Activated T-cell treated with anti-CD3 and anti-CD28 coated beads, Interleukin-2, amount 50 U/mL, for 48 hours (primary cell): ENCODE measurements at places on chromosomes 7 and 10.

DNA sequence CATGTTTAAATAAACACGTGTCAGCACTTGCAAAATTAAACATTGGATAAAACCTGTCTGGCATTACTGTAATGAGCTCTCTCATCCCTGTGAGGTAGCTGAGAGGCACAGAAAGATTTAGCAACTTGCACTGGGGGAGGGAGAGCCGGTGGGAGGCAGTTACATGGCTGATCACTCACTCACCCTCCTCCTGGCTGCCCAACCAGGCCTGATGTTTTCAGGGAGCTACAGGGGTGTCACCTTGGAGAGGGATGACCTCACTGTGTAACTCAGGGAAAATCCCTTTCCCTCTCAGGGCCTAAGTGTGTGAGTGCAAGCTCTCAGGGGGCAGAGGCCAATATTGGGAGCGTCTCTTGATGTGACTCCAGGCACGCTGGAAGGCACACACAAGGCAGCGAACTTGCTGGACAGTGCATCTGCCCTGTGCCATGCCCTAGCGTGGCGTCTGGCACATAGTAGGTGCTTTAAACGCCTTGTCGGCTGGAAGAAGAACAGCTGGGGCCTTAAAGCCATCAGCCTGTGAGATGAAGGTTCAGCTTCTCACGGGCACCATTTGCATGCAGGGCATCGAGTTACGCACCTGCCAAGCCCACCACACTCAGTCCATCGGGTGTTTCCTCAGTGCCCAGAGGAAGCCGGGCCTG is 51.1 kb downstream of the ELFN1 start:
- DNase-seq: no peak

GRCh38 chr10:87761153-87761552 is 56.9 kb downstream of the ATAD1 start:
- no peak for DNase-seq

DNA sequence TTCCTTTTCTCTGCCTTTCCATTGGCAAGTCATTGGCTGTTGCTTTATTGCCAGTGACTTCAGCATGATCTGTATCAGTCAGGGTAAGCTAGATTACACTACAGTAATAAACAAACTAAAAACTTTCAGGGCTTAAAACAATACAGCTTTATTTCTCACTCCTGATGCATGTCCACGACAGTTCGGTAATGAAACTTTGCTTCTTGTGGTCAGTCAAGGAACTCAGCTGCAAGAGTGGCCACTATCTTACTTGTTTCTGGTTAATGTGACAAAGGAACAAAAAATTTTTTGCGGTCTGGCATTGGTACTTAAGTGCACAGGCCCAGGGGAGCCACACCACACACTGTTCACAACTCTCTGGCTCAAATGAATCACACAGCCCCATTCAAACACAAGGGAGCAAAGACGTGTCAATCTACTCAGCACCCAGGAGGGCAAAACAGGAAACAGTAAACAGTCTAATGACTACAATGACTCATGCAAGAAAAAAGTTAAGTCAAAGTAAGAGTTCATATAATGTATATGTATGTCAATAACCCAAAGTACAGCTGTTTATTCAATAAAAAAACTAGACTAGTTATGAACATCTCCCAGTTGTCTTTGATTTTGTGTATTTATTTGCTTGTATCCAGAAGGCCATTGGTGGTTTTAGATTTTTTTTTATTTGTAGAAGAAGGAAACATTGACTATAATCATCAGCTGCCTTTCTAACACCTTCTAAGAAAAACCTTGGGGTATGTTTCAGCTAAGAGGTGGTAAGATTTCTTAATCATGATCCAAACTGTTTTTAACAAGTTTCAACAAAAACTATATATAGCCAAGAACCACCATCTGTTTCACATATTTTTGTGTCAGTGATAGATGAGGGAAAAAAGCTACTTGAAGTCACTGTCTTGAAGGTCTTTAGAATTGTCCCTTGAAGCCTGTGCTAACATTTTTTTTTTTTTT is 134.4 kb upstream of the FAM3C start:
- peak; percentile 64 for DNase-seq

GRCh38 chr7:106332201-106332600 is 47.4 kb upstream of the NAMPT start:
- DNase-seq: no peak

- no peak for DNase-seq
Observed at GRCh38 chr10:22853906-22854447, 73.9 kb upstream of the ARMC3 start.

GRCh38 chr7:158564663-158565035 is 23.0 kb downstream of the PTPRN2 start:
- DNase-seq: no peak

- no peak for DNase-seq
Observed at GRCh38 chr10:30979956-30980355, 51.7 kb downstream of the ZNF438 start.

DNA sequence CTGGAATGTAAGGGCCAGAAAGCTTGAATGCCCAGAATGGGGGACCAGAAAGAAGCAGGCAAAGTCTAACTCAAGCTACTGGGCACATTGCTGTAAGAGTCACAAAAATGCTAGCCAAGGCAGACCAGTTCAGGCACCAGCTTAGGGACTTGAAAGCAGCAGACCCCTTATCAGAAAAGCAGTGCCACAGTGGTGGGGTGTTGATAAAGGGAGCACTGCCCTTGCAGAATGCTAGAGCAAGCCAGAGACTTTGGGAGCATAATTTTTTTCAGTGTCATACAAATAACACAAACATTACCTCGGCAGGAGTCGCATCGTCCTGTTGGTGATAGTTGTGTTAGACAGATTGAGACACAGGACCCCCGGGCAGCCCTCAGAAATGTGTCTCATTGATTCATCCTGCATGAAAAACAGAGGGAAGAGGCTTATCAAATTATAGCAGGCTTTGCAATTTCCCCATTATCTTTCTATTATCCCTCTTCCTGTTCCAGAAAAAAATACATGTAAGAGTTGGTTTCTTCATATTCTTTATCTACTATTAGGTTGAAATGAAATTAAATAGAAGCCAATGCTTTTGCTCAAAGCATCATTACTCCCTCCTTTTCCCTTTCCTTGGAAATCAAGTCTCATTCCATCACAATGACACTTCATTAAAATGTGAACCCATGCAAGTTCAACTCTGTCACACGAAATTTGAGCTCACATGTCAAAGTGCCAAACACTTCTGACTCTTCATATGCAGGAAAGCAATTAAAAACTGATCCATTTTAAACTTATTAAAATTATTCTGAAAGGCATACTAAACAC is 13.4 kb downstream of the LRRC17 start:
- DNase-seq: no peak

- peak; percentile 77 for DNase-seq
Observed at GRCh38 chr10:23095404-23095965, at the start of gene MSRB2. MSRB2 (plus strand) TSS chr10:23095579; CDS start chr10:23095609, 30 bp downstream.
